ENCODE measurements at places on chromosomes 1 and 21. TPM values are rescaled to one million over a fixed set of nuclear protein-coding genes. Genes with fewer than 3 reads are reported as not detected.
A peak's percentile ranks its signal among the peaks of the same experiment; 100 is the strongest.

DNA sequence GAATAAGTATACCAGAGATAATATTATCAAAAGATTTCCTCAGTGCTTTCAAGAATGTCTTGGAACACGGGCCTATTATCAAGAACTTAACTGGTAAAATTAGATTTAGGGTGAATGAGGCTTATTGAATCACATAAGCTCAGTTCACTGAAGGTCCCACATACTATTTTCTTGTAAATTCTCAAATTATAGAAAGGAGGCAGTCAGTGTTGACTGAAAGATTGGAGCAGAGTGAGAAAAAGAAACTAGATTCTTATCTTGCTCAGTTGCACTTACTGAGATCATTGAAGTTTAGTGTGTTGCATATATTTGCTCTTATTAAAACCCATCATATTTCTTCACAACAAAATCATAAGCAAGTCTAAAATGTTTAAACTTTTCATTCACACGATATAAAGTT, 3.9 kb upstream of the RGS1 start:
- H3K4me1 ChIP-seq: no peaks in the 10 kb centered on the region
- H3K36me3 ChIP-seq: no peaks in the 10 kb centered on the region
- no peak overlapping the region for H3K27ac ChIP-seq
- no peaks in the 10 kb centered on the region for H3K27me3 ChIP-seq
- DNase-seq: no peak

- H3K36me3 ChIP-seq: no peaks in the 10 kb centered on the region
- peaks cover 13% of the 10 kb centered on the region for H3K4me1 ChIP-seq
- DNase-seq: no peak
- H3K27me3 ChIP-seq: peaks cover 6% of the 10 kb centered on the region
Observed at GRCh38 chr1:20125100-20125499, 5.8 kb upstream of the PLA2G2D start.

- no peak overlapping the region for H3K4me3 ChIP-seq
- H3K36me3 ChIP-seq: 0 out of 2 replicates have a peak, but pooled peaks cover 4% of the 10 kb centered on the region
Observed at GRCh38 chr1:155463865-155464650, 98.5 kb downstream of the ASH1L start.

GRCh38 chr21:41695513-41695912, 71.3 kb downstream of the RIPK4 start:
- H3K36me3 ChIP-seq: no peaks in the 10 kb centered on the region
- no peak overlapping the region for H3K4me3 ChIP-seq
- no peaks in the 10 kb centered on the region for H3K4me1 ChIP-seq
- H3K27me3 ChIP-seq: no peaks in the 10 kb centered on the region
- no peak for DNase-seq

- H3K4me3 ChIP-seq: no peak overlapping the region
- H3K4me1 ChIP-seq: peaks cover 18% of the 10 kb centered on the region
- peaks cover 57% of the 10 kb centered on the region for H3K36me3 ChIP-seq
- no peaks in the 10 kb centered on the region for H3K27me3 ChIP-seq
- no peak overlapping the region for H3K27ac ChIP-seq
Observed at GRCh38 chr1:224375059-224375458, 18.4 kb downstream of the CNIH4 start.

GRCh38 chr1:62013264-62013663, 181.4 kb upstream of the L1TD1 start:
- no peaks in the 10 kb centered on the region for H3K36me3 ChIP-seq
- no peak for DNase-seq
- H3K27me3 ChIP-seq: no peaks in the 10 kb centered on the region

DNA sequence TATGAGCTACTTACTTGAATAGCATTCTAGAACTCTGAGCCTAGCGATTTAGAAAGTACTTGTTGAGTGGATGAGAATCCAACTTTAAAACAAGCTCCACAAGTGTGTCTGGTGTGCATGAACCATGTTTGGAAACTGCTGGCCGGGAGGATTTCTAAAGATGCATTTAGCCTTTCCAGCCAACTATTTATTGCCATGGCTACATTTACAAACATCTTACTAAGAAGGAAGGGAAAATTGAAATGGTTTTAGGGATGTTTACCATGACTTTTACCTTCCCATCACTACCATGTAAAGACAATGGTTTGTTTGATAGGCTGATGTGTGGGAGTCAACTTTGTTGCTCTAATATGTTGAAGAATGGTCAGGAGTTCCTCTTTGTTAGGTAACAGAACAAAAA, 37.7 kb upstream of the ARHGAP29 start:
- no peak for DNase-seq
- peaks cover 51% of the 10 kb centered on the region for H3K4me1 ChIP-seq
- 0 out of 2 replicates have a peak overlapping the region, but pooled peaks have one; percentile 3 for H3K27ac ChIP-seq
- H3K27me3 ChIP-seq: no peaks in the 10 kb centered on the region
- H3K4me3 ChIP-seq: no peak overlapping the region

- H3K27me3 ChIP-seq: no peaks in the 10 kb centered on the region
- DNase-seq: no peak
- no peaks in the 10 kb centered on the region for H3K36me3 ChIP-seq
- H3K4me3 ChIP-seq: no peak overlapping the region
- H3K4me1 ChIP-seq: no peaks in the 10 kb centered on the region
Observed at GRCh38 chr1:201676197-201676596, 137.3 kb downstream of the NAV1 start.

DNA sequence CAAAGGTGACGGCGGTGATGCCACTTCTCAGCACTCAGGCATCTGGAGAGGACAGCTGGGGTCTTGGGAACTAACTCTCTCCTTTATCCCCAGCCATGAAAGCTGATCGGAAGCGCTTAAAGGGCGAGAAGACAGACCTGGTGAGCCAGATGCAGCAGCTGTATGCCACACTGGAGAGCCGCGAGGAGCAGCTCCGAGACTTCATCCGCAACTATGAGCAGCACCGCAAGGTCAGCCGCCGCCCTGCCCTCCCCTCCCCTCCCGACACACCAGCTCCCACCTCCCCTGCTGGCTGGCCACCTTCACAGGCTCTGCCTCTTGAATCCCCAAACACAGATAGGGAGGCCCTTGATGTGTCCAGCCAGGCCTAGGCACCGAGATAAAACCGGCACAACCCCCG, 118.9 kb upstream of the TMEM51 start:
- H3K36me3 ChIP-seq: no peaks in the 10 kb centered on the region
- no peak overlapping the region for H3K27ac ChIP-seq
- no peaks in the 10 kb centered on the region for H3K27me3 ChIP-seq
- DNase-seq: no peak
- no peak overlapping the region for H3K4me3 ChIP-seq

- no peak for DNase-seq
- H3K36me3 ChIP-seq: no peaks in the 10 kb centered on the region
- H3K27me3 ChIP-seq: no peaks in the 10 kb centered on the region
- no peak overlapping the region for H3K4me3 ChIP-seq
- no peak overlapping the region for H3K27ac ChIP-seq
Observed at GRCh38 chr21:38988509-38989378, 183.0 kb downstream of the ETS2 start.

The CATSPERE gene
- not detected for total RNA-seq

The PPIAL4G gene
- not detected for total RNA-seq

The REN gene
- 3.1 TPM for total RNA-seq

The TNFRSF25 gene
- total RNA-seq: 42.5 TPM

The MTF2 gene
- total RNA-seq: 15.3 TPM

The HRNR gene
- total RNA-seq: not detected

The MYBPH gene
- total RNA-seq: not detected

The SLAMF7 gene
- 0.46 TPM for total RNA-seq

All from PC-3 (cell line).